ELR (cell line): ENCODE measurements at places on chromosomes 2 and 18.

DNA sequence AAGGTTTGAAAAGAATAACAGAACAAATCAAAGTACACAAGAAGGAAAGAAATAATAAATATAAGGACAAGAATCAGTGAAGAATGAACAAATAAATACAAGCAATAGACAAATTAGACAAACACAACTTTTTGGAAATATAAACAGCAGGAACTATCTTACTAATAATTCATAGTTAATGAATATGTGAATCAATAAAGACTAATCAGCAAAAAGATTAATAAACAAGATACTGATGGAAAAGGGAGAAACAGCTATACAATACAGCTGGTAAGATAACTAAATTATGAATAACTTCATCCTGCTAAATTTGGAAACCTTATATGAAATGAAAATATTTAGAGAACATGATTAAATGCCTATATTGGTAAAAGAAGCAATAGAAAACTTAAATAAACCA is 193.6 kb upstream of the SPRED2 start:
- no peak for DNase-seq

DNA sequence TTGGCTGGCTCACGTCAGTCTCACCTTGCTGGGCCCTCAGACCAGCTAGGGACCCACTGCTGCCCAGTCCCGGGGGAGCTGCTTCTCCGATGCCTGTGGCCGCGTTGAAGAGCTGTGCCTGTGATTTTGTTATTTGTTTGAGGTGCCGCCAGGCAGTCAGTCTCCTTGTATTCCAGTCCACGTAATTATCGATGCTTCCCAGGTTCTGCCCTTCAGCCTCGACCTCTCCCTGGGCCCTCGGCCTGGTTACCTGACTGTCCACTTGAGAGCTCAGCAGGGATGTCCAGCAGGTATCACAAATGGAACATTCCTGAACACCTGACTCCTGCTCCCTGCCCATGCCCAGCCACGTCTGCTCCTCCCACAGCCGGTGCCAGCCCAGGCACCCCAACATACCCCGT is 195.9 kb upstream of the HS6ST1 start:
- DNase-seq, result no peak

DNA sequence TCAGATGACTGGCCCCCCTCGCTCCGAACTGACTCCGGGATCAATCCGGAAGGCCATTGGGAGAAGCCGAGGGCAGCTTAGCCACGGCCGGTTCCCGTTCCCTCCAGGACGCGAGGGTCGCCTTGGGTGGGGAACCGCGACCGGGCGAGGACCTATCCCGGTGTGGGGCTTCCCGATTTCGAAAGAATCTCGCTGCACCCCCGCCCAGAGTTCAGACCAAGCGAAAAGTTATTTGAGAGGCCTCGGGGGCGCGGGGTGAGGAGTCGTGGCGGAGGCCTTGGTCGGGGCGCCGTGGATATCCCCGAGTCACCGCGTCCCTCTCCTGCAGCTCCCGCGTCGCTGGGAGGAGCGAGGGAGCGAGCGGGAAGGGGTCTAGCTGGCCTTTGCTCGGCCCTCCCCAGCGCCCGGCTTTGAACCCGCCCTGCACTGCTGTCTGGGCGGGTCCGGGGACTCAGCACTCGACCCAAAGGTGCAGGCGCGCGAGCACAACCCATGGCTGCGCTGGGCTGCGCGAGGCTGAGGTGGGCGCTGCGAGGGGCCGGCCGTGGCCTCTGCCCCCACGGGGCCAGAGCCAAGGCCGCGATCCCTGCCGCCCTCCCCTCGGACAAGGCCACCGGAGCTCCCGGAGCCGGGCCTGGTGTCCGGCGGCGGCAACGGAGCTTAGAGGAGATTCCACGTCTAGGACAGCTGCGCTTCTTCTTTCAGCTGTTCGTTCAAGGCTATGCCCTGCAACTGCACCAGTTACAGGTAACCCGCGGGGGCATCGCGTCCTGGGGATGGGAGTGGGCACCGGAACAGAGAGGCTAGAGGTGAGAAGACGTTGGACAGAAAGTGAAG is at the start of gene CYP27A1:
Gene CYP27A1, plus strand, starts transcription at position 457 of the 837 bp plus-strand sequence. Its CDS starts 36 bp downstream, at position 493.
- DNase-seq, result peak; percentile 54

- peak; percentile 66 for DNase-seq
Measured at GRCh38 chr18:435940-436339, 64.6 kb downstream of the COLEC12 start.

- no peak for DNase-seq
Measured at GRCh38 chr2:7801212-7801611, 880.6 kb upstream of the ID2 start.

DNA sequence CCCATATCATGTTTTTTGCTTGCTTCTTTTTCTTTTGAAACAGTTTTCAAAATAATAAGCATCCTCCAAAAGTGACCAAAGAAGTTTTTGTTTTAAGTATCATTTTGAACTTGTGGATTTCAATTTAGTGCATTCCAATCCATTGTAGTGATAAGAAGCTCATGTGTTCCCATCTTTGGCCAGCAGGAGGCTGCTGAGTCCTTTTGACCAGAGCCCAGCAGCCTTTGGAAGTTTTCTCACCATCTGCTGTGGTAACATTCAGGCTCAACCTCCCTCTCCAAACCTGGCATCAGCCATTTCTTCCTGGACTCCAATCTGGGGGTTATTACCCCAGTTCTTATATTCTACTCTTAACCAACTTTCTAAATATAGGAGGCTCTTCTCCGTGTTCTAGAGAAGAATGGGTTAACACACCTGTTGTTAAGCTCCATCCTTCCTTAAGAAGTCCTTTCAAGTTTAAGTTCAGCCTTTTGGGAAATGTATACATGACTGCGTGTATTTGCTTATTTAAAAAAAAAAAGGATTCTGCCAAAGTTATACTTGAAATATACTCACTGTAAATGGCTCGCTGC is 39.0 kb upstream of the MAL start:
- peak; percentile 75 for DNase-seq

DNA sequence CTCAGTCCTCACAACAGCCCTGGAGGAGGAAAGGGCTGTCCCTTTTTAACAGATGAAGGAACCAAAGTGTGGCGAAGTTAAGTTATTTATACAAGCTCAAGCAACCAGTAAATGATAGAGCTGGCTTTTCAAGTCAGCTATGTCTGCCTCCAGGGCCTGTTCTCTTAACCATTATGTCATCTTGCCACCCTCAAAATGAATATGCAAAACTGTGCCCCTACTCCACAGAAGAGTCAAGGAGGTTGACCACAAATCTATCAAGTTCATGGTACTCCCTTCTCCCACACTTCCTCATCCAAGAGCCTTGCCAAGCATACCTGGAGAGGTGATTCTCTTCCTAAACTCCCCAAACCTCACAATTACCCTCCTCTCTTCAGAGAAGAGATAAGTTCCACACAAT is 37.3 kb upstream of the CREB1 start:
- no peak for DNase-seq

- no peak for DNase-seq
Measured at GRCh38 chr2:263022-263738, 652 bp downstream of the SH3YL1 start.

DNA sequence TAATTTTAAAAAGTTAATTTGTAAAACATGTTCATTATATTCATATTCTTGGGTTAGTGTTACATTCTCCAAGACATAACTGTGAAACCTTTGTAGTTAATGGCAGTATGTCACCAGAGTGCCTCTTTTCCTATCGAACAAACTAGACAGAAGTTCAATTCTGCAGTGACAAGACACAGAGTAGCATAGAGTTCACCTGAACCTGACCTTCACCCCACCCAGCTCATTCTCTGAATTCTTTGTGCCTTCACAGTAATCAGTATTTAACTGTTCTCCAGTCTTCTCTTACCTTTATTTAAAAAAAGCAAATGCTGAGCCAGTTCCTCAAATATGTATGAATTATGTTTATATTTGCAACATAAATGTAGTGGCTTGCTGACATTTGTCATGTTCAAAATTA is 52.9 kb upstream of the CHMP1B start:
- no peak for DNase-seq

DNA sequence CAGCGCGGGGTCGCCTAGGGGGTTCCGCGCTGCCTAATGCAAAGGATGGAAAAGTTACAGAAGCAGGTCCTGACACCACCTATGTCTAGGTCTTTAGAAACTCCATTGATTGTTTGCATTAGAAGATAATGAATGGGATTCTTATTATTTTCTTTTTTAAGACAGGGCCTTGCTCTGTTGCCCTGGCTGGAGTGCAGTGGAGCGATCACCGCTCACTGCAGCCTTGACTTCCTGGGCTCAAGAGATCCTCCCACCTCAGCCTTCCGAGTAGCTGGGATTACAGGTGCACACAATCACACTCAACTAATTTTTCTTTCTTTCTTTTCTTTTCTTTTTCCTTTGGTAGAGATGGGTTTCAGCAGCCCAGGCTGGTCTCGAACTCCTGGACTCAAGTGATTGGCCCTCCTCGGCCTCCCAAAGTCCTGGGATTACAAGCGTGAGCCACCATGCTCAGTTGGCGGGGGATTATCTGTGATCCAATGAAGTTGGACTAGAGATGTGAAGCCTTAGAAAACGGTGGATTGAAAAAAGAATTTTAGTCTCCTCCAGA is 761 bp upstream of the IDH1 start:
- no peak for DNase-seq

DNA sequence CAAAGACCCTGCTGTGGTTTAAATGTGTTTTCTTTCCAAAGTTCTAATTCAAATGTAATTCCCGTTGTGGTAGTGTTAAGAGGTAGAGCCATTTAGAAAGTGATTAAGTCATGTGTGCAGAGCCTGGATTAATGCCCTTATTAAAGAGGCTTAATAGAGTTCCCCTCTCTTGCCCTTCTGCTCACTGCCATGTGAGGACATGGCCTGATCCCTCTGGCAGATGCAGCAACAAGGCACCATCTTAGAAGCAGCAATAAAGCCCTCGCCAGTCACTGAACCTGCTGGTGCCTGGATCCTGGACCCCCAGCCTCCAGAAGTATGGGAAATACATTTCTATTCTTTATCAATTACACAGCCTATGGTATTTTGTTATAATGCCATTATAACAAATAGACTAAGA is 485.2 kb downstream of the DCDC2C start:
- DNase-seq, result no peak

GRCh38 chr18:9495916-9496705 is 20.8 kb downstream of the RALBP1 start:
- DNase-seq, result no peak

DNA sequence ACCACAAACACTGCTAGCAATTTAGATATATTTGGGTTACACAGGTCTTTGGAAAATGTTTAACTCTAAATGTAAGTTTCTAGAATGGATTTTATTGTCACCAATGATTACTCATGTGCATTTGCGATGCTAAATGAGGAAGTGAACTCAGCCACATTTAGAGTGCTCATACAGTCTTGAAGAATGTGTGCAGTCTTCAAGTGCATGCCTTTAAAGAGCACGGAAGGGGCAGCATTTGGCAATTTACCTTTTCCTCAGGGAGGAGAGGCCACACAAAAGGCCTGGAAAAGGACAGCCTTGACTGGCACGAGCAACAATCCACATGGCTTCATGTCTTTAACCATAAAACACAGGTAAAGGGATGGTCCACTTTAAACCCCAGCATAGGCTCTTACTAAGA is 78.5 kb upstream of the STK17B start:
- peak; percentile 68 for DNase-seq

GRCh38 chr2:204033611-204034495 is 97.3 kb downstream of the ICOS start:
- no peak for DNase-seq

DNA sequence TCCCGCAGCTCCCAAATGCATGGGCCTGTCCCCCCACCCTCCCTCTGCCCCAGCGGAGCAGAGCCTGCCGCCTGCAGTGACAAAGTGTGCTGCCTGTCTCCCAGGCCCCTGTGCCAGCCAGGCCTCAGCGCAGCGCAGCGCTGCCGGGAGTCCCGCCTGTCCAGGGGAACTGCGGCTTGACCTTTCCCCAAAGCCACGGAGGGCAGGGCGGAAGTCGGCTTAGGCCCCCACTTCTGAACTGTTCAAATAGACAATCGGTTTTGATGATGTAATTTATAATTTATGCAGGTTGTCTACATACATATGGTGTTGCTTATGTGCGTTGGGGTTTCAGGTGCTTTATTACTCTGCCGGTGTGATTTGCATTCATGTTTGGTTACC is 7.1 kb downstream of the GBX2 start:
- no peak for DNase-seq

DNA sequence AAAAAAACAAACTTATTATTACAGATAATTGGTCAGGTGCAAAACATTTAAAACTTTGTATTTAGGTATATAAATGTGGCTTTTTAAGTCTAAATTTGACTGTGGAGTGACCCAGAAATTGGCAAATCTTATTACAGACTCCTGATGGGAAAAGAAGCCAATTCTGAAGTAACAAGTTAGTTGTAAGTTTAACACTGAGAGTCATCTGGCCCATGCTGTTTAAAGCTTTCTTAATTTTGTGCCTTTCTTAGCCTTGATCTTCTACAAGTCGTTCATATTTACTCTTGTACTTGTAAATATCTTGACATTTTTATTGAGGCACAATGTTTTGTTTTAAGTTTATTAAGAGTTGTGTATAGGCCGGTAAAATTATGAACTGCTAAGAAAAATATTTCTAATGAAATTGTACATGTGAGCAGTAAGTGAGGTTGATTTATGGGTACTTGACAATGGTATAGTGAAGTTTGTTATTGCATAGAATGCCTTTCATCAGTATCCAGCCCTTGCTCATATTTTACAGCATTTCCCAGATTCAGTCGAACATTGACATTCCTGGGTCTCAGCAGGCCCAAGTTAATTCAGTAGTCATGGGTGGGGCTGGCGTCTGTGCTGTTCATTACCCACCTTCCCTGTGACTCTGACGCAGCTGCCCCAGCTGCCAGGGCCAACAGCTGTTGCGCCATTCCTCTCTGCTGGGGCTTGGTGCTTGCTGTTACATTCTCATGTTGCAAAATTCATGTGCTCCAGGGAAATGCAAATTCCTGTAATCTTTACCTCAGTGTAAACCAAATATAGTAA is 121.4 kb downstream of the ZNF236 start:
- DNase-seq, result no peak

DNA sequence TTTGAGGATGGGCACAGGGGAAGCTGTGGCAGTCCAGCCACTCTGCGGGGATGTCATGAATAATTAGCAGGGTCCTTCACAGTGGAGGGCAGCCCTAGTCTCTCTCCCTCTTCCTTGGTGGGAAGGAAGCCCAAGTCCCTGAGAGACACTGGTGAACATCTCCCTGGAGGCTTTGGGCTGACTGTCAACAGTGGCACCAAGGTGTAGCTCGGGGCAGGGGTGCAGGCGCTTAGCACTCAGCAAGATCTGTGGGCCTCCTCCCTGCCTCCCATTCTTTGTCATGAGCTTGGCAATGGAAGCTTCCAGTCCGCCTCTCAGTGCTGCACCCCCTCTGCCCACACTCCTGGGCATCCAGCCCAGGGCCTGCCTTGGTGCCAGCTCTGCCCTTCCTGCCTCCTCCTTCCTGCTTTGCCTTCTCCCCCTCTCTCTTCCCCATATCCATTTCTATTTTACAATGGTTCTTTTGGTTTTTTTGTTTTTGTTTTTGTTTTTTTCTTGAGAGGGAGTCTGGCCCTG is 59.4 kb downstream of the STEAP3 start:
- no peak for DNase-seq

- DNase-seq, result no peak
Measured at GRCh38 chr2:229025653-229026052, 245.4 kb downstream of the PID1 start.
